Activated effector memory CD4-positive, alpha-beta T cell treated with anti-CD3 and anti-CD28 coated beads, Interleukin-2, amount 50 U/mL, for 16 hours (primary cell): ENCODE measurements at places on chromosomes 12 and 14.

DNA sequence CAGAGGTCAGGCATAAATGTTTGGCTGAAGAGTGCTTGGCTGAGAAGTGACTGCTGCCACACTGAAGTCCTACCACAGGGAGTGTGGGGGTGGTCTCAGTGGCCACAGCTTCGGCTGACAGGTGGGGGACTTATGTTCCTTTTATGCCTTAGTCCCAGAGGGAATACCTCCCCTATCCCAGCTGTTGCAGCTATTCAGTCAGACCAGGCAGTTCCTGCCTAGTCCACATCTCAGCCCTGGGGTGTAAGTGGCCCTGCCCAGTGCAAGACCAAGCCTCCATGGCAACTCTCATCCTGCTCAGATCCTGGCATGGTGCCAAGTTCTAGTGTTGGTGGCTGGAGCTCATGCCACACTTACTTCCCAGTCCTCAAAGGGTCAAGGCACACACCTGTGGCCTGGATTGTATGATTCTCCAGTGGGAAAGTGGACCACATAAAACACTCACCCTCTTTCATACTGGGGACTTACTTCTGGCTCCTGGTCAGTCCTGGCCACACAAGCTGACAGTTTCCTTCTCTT lies 161.3 kb upstream of the CAND1 start:
- no peak for DNase-seq

- no peak for DNase-seq
These were observed 84.7 kb upstream of the NELL2 start for GRCh38 chr12:44960856-44961255.

DNA sequence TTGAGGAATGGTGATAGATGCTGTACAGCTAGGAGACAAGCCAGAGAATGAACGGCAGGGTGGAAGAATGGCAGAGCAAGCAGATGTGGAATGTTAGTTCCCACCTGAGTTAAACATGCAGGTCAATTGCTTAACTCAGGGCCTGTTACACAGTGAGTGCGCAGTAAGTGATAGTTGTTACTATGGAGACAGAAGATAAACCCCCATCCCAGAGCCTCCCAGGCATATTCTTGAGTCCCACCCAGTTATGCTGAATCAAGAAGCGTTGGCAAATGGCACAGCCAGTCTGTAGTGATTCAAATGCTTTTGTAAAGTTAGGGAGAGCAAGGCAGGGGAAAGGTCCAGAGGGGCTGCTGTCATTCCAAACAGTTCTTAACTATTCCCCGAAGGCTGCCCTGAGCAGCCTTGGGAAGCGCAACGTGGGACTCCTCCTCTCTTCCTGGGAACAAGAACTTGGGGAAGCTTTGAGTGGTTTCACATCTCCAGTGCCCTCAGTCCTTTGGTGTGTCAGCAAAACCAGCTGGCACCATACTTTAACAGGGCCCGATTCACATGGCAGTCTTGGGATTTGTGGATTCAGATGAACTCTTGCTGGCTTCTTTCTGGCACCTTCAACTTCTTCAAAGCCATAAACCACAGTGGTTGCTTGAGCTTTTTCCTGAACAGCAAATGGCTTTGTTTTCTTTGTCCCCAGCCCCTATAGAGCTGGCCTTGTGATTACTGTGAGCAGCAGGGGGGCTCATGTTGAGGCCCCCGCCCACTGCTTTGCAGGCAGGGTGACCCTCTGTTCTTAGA lies 66.4 kb downstream of the PPM1A start:
- no peak for DNase-seq

DNA sequence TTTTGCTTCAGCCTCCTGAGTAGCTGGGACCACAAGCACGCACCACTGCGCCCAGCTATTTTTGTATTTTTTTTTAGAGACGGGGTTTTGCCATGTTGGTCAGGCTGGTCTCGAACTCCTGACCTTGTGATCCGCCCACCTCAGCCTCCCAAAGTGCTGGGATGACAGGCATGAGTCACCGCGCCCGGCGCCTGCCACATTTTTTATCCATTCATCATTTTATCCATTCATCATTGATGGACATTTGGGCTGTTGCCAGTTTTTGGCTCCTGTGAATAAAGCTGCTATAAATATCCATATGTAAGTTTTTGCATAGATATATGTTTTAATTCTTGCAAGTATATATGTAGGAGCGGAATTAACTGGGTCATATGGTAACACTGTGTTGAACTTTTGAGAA lies 79.5 kb downstream of the DAAM1 start:
- no peak for DNase-seq

GRCh38 chr12:20123465-20123864 lies 244.9 kb upstream of the PDE3A start:
- no peak for DNase-seq

- no peak for DNase-seq
These were observed 340.3 kb upstream of the RGS6 start for GRCh38 chr14:71591929-71592328.

DNA sequence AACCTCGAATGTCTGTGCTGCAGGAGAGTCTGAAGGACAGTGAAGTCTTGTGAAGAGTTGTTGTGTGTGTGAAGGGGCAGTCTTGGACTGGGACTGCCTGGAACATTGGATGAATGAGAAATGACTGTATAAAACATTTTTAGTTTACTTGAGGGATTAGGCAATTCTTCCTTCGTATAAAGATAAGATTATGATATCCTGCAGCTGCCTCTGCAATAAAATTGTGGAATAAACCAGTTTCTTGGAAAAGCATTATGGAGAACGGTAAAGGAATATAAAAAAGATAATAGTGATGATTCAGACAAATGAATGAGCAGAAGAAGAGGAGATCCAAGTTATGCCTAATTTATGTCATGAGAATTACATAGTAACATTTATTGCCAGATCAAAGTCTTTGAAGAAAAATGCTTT lies 30.9 kb upstream of the LUM start:
- DNase-seq = no peak
